ENCODE measurements at places on chromosomes 3 and 15. TPM values are rescaled to one million over a fixed set of nuclear protein-coding genes. Genes with fewer than 3 reads are reported as not detected.

DNASE1L3 gene
- total RNA-seq = not detected

FAM107A gene
- total RNA-seq = 0.22 TPM

CPN2 gene
- not detected for total RNA-seq

PLS1 gene
- 0.13 TPM for total RNA-seq

Measured in GM23248 (cell line).